Activated T-cell treated with anti-CD3 and anti-CD28 coated beads for 4 hours (primary cell): ENCODE measurements at places on chromosomes 3 and 15.

GRCh38 chr3:45841420-45841756 lies 531 bp downstream of the LZTFL1 start:
- DNase-seq, result no peak

- no peak for DNase-seq
Observed at GRCh38 chr15:85312486-85312885, 67.9 kb upstream of the AKAP13 start.

GRCh38 chr3:39137991-39138803 lies 15.2 kb downstream of the CSRNP1 start:
- no peak for DNase-seq

GRCh38 chr15:86776145-86776544 lies 696.5 kb downstream of the AGBL1 start:
- DNase-seq, result no peak
